ENCODE measurements at places on chromosomes 12 and 14.

GRCh38 chr14:87640553-87640952 is 352.4 kb downstream of the GALC start:
- no peak for DNase-seq

- DNase-seq: peak; percentile 67
These were observed 252.1 kb upstream of the NAV3 start for GRCh38 chr12:77578466-77579220.

GRCh38 chr14:70340002-70340401 is 19.5 kb downstream of the COX16 start:
- no peak for DNase-seq

GRCh38 chr14:72945356-72946027 is 19.2 kb downstream of the DCAF4 start:
- DNase-seq: no peak

- DNase-seq: no peak
These were observed 80.7 kb downstream of the ACTN1 start for GRCh38 chr14:68898248-68899032.

- DNase-seq: peak; percentile 42
These were observed 61.0 kb upstream of the PTHLH start for GRCh38 chr12:28033538-28033915.

DNA sequence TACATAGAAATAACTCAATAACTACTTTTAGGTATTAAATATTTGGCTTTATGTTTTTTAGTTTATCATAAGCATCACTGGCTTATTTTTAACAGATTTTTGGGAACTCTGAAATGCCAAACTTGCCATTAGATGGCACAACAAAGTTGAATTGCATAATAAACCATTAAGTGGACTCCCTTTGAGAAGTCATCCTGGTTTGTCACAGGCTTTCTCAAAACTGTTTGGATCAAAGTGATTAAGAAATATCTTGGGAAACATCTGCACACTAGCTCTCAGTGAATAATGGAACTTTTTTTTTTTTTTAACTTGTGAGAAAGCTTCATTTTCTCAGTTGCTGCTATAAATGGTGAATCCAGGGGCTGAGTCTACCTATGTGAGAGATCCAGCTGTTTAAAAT is 4.3 kb downstream of the SLC16A7 start:
- peak; percentile 45 for DNase-seq

GRCh38 chr12:121794534-121795033 is 1.1 kb upstream of the RHOF start:
- DNase-seq: no peak

DNA sequence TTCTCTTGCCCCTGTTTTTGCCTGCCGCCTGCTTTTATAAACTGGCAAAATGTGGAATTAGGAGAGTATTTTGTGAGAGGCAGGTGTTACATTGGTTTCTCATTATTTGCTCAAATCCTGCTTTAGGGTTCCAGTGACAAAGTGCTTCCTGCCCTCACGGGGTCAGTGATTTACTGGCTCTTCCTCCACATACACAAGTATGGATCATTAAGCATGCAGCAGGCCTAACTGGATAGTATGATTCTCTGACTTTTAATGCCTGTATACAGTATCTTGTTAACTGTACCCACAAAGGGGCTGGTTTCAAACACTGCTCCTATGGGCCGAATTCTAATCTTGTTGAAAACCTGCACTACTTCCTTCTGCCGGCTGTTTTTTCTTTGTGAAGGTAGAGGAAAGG is 63.2 kb downstream of the PTCSC3 start:
- no peak for DNase-seq

DNA sequence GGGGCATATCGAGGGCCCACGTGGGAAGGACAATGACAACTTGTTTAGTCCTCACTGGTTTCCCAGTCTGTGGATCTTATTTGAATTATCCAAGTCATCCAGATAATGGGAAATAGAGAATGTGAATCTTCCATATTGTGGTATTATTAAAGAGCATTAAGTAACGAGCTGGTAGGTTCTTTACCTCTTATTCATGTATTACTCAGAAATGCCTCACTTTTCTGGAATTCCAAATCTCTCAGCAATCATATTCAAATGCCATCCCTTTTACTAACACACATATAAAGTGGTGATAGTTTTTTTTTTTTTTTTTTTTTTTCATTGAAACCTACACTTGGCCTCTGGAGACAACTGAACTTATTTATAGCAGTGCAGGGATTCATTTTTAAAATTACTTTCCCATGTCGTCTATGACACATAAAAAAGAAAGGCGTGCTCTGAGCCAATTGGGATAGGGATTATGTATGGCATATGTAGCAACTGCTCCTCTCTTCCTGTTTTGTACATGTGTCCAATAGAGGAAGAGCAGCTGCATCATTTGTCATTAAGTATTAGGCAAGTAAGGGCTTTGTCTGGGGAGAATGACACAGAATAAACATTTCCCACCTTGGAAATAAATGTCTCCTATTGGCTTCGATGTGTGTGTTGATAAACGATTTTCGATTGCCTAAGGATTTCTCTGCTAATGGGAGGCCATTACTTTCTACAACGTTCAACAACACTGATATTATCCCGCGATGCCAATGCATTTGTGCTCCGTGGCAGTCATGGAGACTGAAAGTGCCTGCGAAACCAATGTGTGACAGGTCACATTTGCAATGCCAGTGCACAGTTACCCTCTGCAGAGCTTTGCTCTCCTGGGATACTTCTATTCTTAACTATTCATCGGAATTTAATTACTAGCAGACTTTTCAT is 78.6 kb upstream of the IFNG-AS1 start:
- DNase-seq: peak; percentile 99

- DNase-seq: no peak
These were observed 372.8 kb downstream of the TMEM121 start for GRCh38 chr14:105899071-105899641.

- DNase-seq: no peak
These were observed 244.1 kb downstream of the BTG1 start for GRCh38 chr12:91901381-91902074.

DNA sequence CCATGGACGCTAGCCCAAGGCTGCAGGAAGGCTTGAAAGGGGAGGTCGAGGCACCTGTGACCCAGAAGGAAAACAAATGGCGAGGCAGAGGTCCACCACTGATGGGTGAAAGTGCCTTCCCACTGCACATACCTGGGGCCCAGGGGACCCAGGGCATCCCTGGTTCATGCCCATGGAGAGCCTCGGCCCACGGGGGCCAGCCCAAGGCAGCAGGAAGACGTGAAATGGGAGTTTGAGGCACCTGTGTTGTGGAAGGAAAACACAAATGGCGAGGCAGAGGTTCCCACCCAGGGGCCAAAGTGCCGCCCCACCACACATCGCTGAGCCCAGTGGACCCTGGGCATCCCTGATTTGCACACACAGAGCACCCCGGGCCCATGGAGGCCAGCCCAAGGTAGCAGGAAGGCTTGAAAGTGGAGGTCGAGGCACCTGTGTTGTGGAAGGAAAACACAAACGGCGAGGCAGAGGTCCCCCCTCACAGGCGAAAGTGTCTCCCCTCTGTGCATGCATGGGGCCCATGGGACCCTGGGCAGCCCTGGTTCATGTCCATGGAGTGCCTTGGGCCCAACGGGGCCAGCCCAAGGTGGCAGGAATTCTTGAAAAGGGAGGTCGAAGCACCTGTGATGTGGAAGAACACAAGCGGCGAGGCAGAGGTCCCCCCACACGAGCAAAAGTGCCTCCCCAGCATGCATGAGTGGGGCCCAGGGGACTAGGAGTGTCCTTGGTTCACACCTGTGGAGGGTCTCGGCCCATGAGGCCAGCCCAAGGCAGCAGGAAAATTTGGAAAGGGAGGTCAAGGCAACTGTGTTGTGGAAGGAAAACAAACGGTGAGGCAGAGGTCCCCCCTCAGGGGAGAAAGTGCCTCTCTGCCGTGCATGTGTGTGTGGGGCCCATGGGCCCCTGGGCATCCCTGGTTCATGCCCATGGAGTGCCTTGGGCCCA is 383.3 kb downstream of the ALG10 start:
- no peak for DNase-seq

DNA sequence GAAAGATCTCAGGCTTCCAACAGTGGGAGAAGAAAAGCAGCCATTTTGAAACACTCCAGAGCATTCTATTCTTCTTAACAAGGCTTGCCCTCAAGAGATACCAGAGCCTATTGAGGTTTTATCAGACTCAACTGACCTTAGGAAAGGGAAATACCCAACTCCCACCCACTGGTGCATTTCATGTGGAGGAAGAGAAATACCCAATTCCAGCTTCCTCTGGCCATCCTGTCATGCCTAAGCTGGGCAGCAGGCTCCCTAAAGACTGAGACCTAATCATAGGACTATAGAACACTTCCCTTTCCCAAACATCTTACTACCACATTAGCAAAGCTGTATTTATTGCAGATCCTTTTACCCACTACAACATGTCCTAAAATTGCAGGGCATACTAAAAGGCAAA is 164.5 kb downstream of the KIF21A start:
- no peak for DNase-seq

- peak; percentile 60 for DNase-seq
These were observed 6.4 kb upstream of the GPR68 start for GRCh38 chr14:91250912-91251311.

- DNase-seq: no peak
These were observed 2.3 kb upstream of the AGAP2 start for GRCh38 chr12:57740656-57741412.

GRCh38 chr14:78519863-78520262 is 349.7 kb downstream of the NRXN3 start:
- DNase-seq: peak; percentile 9

DNA sequence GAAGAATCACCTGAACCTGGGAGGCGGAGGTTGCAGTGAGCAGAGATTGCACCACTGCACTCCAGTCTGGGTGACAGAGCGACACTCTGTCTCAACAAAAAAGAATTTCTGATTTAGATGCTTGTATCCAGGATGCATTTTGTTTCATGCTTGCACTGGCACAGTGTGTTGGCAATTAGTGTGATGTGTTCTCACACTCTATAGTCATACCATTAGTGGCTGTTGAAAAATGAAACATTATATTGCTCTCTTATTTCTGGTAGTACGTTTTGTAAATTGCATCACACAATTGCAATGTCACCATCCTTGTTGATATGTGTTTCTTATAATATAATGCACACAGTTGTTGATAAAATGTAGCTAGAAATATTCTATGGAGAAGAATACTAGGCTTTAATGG is 51.3 kb upstream of the RMST start:
- DNase-seq: no peak

GRCh38 chr12:103783744-103784664 is 57.0 kb downstream of the NT5DC3 start:
- DNase-seq: no peak

DNA sequence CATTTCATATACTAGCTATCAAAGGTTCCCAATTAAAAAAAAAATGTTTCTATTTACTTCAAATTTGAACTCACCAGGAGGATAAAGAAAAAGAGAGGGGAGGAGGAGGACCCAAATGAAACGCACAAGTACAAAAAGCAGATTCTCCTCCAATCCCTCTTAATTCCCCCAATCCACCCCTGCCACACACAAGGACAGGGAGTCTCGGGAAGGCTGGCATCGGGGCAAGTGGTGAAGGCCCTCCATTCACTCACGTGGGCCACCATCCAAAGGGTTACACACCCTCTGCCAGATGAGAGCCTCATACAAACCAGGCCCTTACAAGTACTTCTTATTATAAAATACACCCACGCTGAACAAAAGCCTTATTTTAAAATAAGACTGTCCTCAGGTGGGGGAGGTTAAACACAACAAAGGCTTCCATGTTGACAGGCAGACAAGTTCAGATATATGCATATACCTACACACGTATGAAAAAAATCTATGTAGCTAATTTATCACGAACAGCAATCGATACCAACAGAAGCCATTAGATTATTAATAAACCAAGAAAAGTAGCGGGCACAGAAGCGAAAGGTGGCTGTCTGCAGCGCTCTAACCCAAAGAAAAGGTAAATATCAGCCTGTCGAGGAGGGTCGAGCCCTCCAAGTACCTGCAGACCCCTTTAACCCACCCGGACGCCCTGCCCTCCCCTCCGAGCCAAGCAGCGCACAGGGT is 1.5 kb downstream of the ATP2B1 start:
- no peak for DNase-seq

- DNase-seq: no peak
These were observed 4.5 kb upstream of the DCAF11 start for GRCh38 chr14:24110060-24110459.

- no peak for DNase-seq
These were observed 179.1 kb downstream of the KIF26A start for GRCh38 chr14:104317492-104317805.

DNA sequence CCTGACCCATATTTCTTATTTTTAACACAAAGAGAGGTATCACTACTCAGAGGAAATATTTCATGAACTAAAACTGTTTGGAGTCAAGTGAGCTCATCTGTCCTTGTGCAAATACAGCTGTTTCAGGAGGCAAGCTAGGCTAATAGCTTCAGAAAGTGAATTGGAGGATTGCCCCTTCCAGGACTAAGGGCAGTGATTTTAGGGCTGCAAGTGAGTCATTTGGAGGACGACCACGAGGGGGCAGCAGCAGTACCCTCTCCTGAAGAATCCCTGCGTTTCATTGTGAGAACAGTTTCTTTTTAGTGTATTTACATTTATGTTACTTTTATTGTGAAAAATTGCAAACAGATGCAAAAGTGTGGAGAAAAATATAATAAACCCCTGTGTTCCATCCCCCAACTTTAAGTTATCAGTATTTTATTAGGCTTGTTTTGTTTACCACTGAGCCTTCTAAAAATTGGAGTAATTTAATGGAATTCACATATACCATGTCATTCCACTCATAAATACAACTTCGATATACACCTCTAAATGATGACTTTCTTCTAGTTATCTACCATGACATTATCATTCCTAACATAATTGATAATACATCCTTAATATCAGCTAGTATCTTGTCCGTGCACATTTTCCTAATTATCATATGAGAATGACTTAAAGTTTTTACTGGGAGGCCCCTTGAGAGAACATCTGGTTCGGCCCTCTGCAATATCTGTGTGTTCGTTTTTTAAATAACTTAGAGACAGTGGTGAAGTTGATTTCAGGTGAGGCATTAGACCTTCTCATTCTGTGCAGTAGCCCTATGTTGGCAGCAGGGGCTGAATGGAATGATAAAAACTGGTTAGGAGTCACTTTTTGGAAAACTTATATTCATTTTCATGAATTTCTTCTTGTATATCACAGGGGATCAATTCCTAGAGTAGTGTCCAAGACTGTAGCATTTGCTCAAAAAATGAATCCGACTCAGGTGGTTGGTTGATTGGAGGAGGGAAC is 13.7 kb downstream of the FOXJ2 start:
- peak; percentile 69 for DNase-seq

- DNase-seq: no peak
These were observed 71.0 kb upstream of the CRY1 start for GRCh38 chr12:107164392-107164791.

DNA sequence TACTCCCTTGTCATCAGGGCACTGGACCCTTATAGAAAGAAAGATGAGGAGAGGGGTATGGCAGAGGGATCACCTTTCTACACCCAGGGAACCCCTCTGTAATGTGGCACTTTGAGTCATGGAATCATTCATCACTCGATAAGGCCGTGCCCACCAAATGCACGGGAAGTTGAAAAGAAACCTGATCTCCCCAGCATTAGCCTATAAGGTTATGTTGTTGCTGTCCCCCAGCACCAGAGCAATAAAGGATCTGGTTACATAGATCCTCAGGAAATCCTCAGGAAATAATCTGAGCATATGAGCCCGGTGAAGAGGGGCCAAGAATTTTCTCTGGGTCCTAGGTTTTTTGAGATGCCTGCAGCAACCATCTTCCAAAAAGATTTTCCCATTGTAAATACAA is 148.8 kb upstream of the CRY1 start:
- peak; percentile 17 for DNase-seq

Data from fibroblast of skin of right quadriceps (primary cell).